ENCODE measurements at places on chromosomes 12 and 14.

DNA sequence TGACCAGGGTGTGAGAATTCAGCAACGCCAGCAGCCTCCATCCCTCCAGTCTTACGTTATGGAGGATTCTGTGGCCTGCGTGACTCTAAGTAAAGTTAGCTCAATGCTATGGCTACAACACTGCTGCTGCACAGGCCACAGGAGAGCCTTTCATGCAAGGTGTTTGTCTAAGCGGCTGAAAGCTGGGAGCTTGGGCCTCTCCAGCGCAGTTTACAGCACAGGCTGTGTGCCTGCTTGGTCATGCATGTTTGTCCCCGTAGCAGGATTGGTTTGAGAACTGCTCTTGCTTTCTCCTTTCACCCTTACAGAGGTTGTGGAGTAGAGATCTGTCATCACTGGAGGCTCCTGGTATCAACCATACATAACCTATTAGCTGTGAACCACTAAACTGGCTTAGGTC is 113.1 kb upstream of the TMCC3 start:
- no peak for DNase-seq

GRCh38 chr12:107241411-107241810 is 148.1 kb upstream of the CRY1 start:
- no peak for DNase-seq

GRCh38 chr14:90577661-90578282 is 180.9 kb downstream of the CALM1 start:
- no peak for DNase-seq

- DNase-seq = no peak
Observed at GRCh38 chr14:87094913-87095312, 898.1 kb downstream of the GALC start.

DNA sequence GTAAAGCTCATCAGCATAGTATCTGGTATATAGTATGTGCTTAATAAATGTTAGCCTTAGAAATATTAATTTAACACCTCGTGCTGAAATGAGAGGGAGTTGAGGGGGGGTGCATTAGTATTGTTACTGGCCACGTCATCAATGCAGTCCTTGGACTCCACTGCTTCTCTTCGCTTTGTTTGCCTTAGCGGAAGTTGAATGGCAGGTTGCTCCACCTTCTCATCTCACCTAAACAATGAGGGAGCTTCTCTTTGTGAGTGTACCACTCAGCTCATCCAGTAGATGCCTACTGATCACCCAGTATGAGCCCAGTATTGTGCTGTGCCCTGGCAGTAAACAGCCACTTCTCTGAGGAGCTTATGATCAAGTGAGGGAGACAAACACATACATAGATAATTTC is 4.5 kb downstream of the TMEM117 start:
- no peak for DNase-seq

- no peak for DNase-seq
Observed at GRCh38 chr14:32013083-32013482, 64.0 kb upstream of the ARHGAP5 start.

GRCh38 chr14:43677581-43677980 is 829.5 kb downstream of the FSCB start:
- DNase-seq = no peak

DNA sequence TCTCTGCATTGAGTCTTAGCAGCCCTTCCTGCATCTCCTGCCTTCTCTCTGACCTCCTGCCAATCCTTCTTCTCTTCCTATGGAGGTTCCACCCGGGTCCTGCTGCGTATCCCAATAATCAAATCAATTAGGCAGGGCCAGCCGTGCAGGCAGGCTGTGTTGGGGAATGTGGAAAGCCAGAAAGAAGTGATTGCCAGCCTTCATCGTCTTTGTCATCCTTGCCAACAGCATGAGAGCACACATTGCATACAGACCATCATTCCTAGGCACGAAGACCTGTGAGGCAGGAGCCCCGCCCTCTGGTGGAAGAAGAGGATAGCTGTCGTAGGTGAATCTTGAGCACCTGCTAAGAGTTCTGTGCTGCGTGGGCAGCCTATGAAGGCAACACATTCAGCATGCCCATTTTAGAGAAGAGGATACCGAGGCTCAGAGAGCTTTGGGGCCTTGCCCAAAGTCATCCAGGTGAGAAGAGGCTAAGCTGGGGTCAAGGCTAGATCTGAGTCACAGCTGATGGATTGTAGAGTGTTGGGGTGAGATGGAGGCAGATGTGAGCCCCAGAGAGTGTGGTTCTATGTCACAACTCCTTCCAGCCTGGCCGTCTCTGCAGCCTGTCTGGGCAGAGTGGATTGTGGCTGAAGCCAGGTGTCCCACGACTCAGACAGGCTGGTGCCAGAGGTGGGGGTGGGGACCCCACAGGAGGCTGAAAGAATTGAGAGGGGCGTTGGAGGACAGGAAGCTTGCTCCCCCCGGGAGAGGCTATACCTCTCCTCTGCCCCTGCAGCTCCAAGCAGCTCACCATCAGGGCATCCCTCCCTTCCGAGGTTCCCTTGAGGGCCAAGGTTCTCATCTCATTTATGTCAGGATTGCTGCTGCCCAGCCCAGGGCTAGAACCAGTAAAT is 12.7 kb downstream of the C14orf132 start:
- DNase-seq = no peak

DNA sequence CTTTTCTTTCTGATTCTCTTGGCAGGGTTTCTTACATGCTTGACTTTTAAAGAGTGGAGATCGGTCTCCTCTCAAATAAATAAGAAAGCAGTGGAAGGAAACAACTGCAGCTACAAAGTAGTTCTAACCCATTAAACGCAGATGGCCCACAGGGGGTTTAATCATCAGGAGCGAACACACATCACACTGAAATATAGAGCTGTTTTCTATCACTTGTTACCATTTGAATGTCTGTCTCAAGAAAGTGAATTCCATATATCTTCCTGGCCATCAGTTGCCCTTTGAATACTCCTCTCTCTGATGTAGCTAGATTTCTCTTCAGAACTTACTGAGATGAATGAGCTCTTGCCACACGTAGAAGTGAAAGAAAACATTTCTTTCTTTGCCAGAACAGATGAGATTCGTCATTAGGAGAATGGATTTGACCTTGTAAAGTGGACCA is 29.1 kb downstream of the ALX1 start:
- DNase-seq = no peak

DNA sequence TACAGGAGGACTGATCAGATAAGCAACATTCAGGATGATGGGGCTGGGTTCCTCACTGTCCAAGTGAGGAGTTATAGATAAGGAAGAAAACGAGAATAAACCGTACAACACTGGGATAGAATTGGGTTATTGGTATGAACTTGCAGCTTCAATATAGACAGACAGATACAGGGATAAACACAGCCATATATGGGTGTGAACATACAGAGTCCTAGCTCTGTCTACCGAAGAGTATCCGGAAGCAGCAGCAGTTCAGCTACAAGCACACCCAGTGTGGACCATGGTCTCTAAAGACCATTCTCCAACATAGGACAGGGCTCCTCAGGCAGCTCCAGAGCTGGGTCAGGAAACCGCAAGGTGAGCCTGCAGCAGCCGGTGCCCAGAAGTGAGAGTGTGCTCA is 40.8 kb downstream of the CDC42BPB start:
- DNase-seq = no peak

DNA sequence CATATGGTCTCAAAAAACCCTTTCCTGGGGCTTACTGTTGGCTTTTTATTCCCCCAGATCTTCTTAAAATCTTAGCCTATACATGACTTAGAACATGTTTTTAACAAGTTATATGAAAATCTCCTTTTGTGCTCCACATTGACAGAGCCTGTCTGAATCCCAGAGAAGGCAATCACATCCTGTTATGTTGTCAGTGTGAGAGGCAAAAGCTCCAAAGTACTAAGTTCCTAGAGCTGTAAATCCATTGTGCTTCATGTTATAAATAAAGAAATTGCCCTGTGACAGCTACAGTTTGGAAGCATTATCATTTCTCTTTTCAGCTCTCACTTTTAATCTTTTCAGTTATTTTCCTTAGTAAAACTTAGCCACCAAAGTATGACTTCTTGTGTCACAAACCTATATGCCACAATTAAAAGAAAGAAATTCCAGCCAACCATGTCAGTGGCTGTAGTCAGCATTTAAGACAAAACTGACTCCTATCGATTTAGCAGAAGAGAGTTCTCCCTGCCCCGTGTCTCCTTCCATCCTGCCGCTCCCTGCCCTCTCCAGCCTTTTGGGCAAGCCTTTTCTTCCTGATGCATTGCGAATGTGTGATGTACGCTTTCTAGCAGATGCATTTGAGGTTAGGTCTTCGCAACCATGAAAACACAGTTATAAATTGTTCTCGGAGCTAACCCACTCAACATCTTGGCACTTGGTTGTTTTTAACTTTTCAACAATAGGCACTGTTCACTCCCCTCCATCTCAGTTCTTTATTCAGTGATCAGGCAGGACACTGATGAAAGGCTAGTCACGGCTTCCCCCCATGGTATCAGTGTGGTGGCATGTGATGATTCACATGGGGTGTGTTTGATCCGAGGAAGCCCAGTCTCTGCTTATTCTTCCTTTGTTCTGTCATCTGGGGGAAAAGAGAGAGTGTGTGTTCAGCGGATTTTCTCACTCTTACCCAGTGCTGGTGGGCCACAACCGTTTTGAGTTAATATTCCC is 143.5 kb downstream of the SSPN start:
- DNase-seq = no peak

DNA sequence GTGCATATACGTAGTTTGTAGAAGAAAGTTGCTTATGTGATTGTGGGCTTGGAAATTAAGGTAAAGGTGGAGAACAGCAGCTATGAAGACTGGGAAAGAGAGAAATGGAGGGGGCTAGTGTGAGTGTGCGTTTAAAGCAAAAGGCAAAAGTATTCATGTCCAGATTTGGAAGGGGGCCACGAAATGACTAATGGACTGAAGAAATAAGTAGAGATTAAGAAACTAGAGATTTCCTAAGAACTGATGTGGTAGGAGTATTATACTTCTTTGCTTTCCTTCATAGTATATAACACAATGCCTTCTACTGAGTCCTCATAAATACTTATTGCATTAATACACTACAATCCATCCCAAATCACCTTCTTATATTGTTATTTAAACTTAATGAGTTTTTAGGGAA is 298.6 kb upstream of the NOVA1 start:
- DNase-seq = no peak

DNA sequence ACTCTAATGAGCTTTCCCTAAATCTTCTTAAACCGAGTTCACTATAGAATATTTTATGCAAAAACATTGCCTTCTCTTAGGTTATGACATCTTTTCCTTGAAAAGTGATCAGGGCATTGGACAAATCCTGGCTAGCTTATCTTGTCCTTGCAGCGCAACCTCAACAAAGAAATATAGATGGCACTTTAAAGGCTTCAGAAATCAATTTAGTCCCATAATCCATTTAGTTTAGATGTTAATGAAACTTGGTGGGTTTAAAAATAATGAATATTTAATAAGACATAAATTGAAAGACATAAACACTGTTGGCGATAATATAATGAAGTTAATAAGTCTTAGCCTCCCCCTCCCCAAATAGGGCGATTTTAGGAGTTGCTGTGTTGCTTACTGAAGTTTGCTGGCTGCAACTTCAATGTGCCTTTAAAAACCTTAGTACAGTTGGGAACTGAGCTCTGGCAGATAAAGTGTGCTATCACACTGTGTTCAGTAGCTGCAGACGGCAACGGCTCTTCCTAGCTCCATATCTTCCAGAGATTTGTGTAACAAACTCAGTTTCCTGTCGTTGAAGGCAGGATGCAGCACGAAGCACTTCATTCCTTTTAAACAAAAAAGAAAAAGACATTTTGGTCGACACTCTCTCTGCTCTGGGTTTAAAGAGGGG is 19.5 kb downstream of the PLXNC1 start:
- no peak for DNase-seq

DNA sequence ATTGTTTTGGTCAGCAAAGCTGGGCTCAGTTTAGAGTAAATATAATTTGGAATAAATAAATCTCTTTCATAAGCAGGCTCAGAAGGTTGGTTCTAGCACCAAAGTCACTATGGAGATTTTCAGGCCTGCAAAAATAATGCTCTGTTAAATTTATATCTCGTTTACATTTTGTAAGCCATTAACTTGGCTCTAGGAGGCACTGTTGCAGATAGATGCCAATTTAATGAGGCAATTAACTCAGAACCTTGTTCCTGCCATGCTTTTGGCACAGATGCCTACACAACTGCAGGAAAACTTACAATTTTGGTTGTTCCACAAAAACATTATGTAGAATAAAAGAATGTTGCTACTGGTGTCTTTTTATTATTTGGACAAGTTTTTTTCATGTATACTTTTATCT is 428.1 kb downstream of the FLRT2 start:
- no peak for DNase-seq

Data from stimulated activated CD4-positive, alpha-beta T cell treated with anti-CD3 and anti-CD28 coated beads, TNF-alpha, amount 100 ng/mL, for 4 hours (primary cell).